ENCODE measurements at places on chromosomes 13 and 19.

DNA sequence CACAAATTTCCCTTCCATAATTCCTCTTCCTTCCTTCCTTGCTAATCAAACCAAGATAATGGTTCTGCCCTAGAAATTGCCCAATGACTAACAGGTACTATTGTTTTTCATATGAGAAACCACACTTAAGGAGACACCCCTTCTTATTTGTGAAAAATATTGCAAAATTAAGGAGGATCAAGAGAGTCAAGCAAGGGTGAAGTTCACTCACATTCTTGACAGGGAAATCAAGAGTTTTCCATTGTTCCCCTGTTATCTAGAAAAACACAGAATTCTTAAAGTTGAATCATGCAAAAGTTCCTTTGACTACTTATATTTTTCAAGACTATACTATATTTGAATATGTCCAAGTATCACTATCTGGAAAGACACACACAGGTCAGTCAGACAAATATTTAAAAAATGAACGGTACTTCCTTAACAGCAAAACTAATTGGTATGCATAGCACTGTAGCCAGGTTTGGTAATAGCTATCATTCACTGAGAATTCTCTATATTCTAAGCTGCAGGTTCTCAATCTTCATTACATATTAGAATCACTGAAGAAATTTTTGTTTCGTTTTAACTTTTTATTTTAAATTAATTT is 897.2 kb downstream of the DIAPH3 start:
- no peak for DNase-seq

DNA sequence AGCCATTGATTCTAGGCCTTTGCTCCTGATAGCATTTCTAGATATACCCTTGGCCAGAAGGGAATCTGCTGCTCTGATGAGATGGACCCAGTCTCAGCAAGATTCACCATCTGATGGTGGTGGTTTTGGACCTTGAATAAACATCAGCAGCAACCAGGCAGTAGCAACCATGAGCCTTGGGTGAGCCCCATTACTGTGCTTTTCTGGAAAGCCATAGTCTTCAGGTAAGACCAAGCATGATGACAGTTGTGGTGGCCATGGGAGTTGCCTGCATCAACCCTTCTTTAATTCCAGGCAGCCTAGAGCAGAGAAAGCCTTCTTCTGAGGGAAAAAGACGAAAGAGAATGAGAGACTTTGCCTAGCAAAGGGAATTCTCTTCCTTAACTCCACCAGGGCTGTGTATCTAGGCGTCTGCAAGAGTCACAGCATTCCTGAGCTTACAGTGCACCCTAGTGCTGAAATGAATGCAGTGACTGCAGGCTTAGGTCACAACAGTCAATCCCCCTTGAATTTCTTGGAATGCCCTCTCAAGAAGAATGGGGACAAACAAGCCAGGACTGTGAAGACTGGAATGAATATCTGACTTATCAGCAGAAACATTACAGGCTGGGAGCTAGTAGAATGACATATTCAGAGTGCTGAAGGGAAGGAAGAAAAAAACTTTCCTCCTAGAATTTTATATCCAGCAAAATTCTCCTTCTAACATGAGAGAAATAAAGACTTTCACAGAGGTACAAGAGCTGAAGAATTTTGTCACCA is 942.4 kb upstream of the PCDH20 start:
- peak; percentile 51 for DNase-seq

DNA sequence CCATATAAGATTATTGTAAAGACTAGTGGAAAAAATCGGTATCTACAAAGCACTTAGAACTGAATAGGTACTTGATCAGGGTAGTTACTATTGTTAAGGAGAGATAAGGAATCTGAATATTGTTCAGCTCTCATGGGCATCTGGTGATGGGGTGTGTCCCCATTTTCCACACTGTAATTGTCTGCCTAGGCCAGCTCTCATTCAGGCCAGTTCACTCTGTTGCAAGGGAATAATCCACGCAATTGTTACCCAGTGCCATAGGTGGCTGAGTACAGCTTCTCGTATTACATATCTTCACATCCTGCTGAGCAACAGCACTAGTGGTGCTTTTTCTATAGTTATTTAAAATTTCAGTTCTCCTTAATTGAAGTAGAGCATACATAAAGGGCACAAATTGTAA is 45.6 kb upstream of the C13orf42 start:
- no peak for DNase-seq

DNA sequence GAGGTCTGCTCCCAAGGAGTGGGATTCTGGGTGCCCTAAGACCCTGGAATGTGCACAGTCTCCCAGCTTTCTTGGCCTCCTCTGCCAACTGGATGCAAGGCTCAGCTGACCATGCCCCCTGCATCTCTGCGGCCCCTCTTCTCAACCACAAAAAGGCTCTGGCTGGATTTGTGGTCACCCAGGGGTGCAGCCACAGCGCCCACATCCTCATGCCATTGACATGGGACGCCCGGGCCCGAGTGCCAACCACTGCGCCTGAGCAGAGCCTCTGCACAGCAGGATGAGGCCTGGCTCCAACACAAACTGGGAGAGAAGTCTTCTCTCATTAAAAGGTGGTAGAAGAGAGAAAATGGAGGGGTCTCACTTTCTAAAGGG is 103.5 kb downstream of the FOXO1 start:
- DNase-seq, result peak; percentile 34

GRCh38 chr13:73883162-73883561 is 251.0 kb downstream of the KLF12 start:
- DNase-seq, result no peak

GRCh38 chr13:98677398-98677797 is 75.1 kb downstream of the SLC15A1 start:
- DNase-seq, result no peak

DNA sequence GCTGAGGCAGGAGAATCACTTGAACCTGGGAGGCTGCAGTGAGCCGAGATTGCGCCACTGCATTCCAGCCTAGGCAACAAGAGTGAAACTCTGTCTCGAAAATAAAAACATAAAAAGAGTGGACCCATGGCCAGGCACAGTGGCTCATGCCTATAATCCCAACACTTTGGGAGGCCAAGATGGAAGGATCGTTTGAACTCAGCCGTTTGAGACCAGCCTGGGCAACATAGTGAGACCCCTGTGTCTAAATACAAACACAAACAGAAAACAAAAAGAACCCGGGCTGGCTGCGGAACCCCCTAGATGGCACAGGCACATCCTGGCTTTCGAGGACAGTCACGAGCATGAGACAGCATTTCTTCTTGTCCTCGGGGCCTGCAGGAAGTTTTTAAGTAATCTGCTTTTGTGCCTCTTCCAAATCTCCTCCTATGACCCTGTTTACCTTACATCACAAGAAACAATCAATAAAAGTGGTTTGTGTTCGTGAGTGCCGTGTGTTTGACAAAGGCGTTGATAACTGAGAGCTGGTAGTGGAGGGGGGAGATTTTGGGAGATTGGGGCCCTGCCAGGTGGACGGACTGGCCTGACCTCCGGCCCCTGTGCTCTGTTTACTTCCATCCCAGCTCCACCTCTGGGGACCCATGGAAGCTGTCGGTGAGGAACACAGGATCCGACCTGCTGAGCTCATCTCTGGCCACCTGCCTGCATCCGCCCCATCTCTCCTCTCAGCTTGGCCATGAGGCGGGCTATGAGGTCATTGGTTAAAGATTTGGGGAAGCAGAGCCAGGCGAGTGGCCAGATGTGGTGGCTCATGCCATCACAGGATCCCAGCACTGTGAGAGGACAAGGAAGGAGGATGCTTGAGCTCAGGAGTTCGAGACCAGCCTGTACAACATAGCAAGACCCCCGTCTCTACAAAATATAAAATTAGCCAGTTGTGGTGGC is 5.9 kb upstream of the GDF15 start:
- no peak for DNase-seq

DNA sequence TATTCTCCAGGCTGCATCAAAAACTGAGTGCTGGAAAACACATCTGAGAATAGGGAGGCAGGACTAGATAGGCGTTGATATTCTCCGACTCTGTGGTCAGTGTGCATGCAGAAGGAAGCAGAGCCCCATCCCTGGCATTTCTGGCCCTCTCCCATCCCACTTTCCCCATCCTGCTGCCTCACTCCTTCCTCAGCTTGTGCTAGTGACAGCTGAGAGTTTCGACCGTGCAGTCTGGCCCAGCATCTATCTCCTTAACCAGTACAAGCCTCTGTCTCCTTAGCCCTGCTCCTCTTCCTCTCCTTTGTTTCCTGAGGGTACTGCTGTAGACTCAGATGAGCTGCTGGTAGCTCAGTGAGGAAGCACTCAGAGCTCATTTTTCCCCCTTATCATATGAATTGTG is 163.2 kb downstream of the SUCLA2 start:
- no peak for DNase-seq

DNA sequence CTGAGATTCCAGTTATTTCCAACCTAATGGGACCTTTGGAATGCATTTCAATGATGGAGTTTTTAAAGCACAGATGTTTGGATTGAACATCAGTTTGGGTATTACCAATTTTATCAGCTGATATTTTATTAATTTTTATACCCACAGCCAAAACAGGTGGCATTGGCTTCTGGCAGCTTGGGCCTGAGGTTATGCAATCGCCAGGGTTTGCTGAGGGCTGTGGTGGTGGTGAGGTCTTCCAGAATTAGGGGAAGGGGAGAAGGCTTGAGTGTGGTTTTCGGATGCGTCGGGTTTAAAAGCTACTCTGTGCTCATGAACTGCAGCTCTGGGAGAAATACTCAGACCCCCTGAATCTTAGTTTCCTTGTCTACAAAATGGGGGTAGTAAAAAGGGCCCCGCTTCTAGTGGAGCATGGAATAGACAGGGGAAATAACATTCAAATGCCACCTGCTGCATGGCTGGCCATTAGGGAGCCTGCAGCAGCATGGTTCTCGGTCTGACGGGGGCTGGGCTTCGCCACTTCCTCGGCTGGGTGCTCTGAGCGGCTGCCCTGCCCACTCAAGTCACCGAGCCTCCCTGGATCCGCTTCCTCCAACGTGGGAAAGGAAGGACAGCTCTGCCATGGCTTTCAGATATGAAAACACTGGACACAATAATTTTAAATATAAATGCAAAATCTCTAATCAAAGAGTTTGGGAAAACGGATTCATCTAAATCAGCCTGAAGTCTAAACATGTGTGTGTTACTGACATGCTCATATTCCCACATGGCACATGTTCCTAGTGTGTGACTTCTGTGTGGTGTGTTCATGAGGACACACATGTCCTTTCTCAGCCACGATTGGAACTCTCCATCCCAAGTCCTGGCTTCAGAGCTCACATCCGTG is 35.2 kb downstream of the ADPRHL1 start:
- no peak for DNase-seq

DNA sequence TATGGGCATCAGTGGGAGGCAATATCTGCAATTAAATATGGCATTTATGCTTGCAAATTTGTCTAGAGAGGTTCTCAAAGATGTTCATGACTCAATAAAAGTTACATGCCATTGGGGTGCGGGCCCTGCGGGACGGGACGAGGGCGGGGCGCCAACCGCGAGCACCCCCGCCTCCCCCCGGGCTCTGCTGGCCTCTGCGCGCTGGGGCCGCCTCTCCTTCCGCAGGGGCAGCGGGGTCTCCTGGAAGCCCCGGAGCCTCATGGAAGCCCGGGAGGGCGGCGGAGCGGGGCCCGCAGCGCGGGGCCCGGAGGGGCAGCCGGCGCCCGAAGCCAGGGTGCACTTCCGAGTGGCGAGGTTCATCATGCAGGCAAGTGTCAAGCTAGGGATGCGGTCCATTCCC is 179.2 kb downstream of the TPTE2 start:
- DNase-seq, result no peak

GRCh38 chr13:40486518-40487163 is 179.8 kb downstream of the FOXO1 start:
- DNase-seq, result no peak

DNA sequence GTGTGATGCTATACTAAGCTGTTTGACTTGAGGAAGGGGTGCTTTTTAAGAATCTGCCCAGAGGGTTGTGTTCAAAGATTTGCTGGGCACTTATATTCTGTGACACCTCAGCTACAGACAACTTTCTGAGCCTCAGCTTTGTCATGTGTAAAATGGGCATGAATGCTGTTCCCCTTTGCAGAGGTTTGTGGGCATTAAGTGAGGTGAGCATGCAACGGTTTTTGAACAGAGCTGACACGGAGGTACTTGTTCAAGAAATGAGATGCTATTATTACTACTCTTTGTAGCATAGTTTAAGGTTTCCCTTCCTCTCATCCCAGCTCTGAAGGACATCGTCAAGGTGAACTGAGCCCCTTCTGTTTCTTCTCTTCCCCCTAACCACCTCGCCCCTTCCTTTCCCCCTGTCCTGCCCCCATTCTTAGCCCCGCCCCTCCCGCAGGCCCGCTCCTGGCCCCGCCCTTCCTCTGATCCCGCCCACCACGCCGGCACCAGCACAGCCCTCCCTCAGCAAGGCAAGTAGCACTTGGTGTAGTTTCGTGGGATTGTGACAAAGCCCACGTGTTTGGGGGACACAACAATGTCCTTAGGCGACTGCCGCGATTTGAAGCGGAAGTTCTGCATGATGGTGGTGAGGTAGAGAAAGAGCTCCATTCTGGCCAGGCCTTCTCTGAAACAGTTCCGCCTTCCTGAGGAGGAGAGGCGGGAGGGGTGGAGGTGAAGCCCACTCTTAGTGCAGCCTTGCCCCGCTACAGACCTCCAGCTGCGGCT is 26.1 kb upstream of the CYP2A7 start:
- DNase-seq, result no peak

DNA sequence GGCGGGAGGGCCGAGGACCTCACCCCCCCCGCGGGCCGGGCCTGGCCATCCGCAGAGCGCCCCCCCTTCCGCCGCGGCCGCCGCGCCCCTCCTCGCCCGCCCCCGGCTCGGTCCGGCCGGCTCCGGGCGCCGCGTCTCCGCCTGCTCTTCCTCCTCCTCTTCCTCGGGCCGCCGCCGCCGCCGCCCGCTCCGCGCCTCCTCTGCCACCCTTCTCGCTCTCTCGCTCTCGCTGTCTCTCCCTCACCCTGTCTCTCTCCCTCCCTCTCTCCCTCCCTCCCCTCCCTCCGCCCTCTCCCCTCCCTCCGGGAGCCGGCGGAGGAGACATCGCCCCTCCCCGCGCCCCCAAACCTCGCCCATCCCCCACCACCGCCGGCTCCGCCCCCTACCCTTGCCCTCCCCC is at the start of gene SHANK1:
Gene SHANK1 (minus strand): TSS at position 237 of the 400 bp plus-strand sequence. CDS start 2,883 bp downstream, outside the sequence.
- no peak for DNase-seq

DNA sequence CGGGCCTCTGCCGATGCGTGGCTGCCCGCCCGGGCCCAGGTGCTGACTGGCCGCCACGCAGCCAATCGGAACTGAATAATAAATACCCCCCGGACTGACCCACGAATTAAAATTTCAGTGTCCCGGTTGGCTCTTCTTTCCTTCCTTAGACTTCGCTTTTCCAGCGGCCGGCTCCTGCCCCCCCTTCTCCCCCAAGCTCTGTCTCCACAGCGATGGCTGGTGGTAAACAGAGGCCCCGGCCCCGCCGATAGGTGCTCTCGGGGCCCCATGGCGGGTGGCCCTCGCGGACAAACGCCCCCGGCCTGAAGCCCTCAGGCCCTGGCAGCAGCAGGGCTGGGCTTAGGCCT is 2.6 kb downstream of the ZBTB7A start:
- DNase-seq, result no peak

- DNase-seq, result no peak
These were observed 80.6 kb downstream of the NUFIP1 start for GRCh38 chr13:44908712-44909111.

DNA sequence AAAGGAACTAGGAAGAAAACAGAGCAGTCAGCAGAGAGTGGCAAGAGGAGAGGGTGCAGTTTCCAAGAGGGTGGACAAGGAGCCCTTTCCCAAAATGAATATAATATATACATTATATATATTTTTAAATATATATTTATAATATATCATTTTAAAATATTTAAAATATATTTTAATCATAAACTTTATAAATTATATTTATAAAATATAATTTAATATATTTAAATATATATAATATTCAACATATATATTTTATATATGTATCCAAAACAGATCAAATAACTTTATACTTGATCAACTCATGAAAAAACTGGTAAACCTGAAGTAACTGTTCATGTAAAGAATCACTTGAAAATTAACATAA is 328.6 kb downstream of the MYO16 start:
- DNase-seq, result no peak

Measured in GDM1 (cell line).